ENCODE measurements at places on chromosomes 7 and 10.

DNA sequence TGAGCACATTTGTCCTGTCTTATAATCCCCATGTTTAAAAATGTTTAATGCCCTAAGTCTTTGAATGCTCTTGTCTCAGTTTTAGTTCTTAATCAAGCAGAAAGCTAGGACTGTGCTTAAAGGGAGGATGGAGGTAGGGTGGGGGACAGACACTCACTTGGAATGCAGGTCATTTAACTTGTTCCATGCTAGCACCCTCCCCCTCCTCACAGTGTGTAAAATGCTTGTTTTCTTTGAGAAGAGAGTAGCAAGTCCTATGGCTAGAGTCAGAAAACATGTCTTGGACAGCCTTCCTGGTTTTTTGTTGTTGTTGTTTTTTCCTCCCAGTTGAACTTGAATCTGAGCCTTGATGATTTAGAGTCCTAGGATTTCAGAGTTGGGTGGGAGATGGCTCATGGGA, 114.2 kb downstream of the PLPP4 start:
- no peak for DNase-seq

DNA sequence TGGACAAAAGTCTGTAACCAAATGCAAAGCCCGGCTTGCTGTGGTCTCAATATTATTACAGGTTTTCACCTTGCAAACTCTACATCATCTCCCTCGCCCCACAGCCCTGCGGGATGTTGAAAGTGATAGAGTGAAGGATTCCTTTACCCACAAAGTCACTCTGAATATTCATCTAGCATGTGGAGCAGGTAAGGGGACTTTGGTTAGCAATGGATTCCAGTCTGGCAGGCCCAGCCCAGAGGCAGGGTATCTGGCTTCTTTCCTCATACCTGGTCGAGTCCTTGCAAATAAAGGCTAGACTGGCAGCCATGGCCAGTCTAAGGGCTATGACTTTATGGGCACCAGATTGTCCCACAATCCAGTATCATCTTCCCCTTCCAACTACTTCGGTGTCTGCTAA, 3.2 kb downstream of the TAS2R40 start:
- DNase-seq: no peak

- peak; percentile 83 for DNase-seq
These were observed at the start of gene HECTD2 for GRCh38 chr10:91409869-91410637. Gene HECTD2, plus strand, starts transcription at chr10:91410344. Its CDS starts 95 bp downstream, at chr10:91410439.

- no peak for DNase-seq
These were observed 362.5 kb downstream of the MAGI2 start for GRCh38 chr7:79091011-79091410.

- DNase-seq: peak; percentile 44
These were observed 92.4 kb downstream of the TPST1 start for GRCh38 chr7:66297579-66297978.

DNA sequence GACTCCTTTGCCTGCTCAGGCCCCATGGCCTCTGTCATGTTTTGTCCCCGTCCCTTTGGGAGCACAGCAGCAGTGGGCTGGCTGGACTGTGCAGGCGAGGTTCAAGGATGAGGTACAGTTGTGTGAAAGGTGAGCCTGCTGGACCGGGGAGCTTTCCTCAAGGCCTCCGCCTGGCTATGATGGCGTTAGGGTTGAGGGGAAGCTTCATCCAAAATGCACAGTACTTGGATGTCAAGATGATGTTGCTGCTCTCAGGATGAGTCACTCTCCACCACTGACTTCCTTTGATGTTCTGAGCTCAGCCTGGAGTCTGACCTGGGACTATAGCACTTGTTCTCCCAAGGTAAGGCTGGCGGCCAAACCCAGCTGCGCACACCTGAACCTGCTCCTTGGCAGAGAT, 152.7 kb upstream of the SHH start:
- DNase-seq: no peak

- DNase-seq: no peak
These were observed 110.1 kb upstream of the GPR26 start for GRCh38 chr10:123556049-123556448.

GRCh38 chr7:405489-406211, 114.0 kb downstream of the PDGFA start:
- no peak for DNase-seq

- DNase-seq: peak; percentile 45
These were observed 4.4 kb upstream of the RAMP3 start for GRCh38 chr7:45153233-45153632.

GRCh38 chr7:101817471-101818286, at the start of gene CUX1:
Gene CUX1, plus strand, starts transcription at chr7:101817626. Its CDS starts 14 bp downstream, at chr7:101817640.
- peak; percentile 75 for DNase-seq

- DNase-seq: no peak
These were observed at the start of gene UCN3 for GRCh38 chr10:5364890-5365338. Gene UCN3, plus strand, starts transcription at chr10:5364966. Its CDS starts 8,755 bp downstream, at chr10:5373721.

- DNase-seq: no peak
These were observed 41.2 kb downstream of the TACR2 start for GRCh38 chr10:69375307-69376151.

GRCh38 chr7:107230334-107230733, 61.5 kb downstream of the HBP1 start:
- no peak for DNase-seq

- no peak for DNase-seq
These were observed 612 bp downstream of the KCP start for GRCh38 chr7:128909625-128910568.

DNA sequence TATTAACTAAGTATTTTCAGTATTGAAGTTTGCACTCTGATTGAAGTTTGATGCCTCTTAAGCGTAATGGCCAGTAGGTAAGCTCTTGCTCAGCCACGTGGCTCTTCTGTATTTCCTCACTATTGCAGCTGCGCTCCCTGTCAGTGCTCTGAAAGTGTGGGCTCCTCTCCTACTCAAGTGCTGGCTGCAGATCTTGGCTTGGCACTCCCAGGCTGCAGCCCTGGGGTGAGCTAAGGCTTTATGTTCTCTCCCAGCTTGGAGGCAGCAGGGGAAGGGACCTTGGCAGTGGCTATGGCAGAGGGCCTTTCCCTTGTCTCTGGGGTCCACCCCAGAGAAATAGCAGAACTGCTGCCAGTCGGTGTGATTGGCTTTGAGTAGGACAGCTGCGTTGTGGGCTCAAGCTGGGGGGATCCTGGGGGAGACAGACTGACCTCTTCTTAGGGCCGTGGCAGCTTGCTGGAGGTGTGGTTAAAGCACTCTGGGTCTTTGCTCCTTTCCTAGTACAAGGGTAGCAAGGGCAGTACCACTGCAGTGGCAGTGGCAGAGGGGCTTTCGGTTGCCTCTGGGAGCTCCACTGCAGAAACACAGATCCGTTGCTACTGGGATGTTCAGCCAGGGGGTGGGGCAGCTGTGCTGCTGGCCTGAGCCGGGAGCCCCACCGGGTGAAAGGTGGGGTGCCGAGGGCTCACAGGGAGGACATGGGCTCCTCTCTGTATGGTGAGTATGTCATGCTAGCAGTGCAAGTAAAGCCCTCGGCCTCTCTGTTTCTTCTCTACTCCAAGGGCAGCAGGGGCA, 100.5 kb downstream of the GLCCI1 start:
- no peak for DNase-seq

DNA sequence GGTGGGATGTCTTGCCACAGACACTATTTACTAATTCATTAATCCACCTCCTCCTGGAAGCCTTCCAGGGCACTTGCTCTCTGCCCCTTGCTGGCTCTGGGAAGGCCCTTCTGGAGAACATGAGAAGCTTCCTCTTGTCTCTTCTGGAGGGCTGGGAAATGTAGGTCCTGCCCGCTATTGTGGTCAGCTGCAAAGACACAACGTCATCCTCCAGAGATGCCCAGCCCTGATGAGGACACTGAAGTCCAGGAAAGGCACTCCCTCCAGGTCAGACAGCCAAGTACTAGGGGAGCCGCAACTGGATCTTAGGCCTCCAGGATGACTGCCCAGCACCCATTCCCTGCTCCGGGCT, 9.6 kb upstream of the TACR2 start:
- DNase-seq: no peak

- no peak for DNase-seq
These were observed 6.1 kb upstream of the CAV2 start for GRCh38 chr7:116493449-116493848.

DNA sequence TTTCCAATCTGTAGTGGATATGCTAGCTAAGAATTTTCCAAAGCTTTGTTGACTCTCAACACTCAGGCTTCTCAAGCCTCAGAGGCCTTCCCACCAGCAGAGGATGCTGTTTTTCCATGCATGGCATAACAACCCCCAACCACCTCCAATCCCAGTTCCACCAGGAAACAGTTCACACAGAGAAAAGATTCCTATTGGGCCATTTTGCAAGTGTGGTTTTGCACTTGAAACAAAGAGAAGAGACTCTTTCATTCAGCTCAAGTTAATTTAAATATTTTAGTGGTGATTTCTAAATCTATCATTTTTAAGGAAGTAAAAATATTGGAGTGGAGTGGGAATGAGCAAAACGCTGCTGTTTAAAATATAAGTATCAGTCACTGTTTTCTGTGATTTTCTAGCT, 105.6 kb upstream of the COL1A2 start:
- DNase-seq: no peak

GRCh38 chr7:47806701-47807103, 141.6 kb downstream of the PKD1L1 start:
- peak; percentile 26 for DNase-seq

DNA sequence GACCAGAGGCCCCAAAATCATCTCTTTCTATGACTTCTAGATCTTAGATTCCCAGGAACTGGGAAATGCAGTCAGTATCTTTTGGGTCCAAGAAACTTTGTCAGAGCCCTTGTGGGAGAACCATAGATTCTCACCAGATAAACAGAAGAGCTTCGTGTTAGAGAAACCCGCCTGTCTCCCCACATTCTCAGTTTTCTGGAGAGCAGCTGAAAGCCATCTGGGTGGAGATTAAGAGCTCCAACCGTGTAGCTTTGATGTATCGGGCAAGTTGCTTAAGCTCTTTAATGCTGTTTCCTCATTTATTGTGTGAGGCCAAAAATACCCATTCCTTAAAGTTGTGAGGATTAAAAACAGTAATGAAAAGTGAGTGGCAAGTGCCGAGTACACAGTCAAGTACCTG, 107.6 kb downstream of the WDR37 start:
- no peak for DNase-seq

DNA sequence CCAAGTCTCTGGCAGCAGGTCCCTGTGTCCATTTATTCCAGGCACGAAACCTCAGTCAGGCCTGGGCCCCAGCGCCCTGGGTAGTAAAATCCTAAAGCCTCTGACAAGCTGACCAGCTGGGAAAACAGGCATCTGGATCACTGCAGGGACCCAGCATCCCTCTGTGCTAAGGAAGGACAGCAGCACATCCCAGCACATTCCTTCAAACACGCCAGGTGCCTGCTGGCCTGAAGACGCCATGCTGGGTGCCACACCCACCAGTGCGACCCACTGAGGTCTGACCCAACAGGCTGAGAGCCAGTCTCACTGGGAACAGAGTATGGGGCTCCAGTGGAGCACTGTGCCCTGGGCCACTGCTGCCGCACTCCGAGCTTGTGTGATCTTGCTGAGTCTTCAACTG, 6.4 kb downstream of the DNAJB12 start:
- no peak for DNase-seq

- no peak for DNase-seq
These were observed 560.5 kb upstream of the GALNT17 start for GRCh38 chr7:70571403-70571934.

DNA sequence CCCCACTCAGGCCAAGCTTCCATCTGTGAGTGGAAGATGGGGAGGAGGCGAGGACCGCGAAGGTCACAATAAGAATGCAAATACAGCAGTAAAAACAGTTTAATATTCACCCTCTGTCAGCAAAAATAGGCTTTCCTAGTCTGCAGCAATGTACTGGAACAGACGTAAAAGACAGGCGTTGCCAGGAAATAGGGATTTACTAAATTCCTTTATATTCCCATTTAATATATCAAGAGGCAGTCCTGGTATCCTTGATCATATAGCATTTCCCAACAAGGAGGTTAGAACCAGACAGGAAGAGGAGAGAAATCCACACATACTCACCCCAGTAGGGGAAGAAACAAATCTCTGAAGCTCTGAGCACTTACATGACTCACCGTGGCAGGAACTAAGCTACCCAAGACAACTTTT, 1054.9 kb upstream of the C7orf33 start:
- DNase-seq: no peak

DNA sequence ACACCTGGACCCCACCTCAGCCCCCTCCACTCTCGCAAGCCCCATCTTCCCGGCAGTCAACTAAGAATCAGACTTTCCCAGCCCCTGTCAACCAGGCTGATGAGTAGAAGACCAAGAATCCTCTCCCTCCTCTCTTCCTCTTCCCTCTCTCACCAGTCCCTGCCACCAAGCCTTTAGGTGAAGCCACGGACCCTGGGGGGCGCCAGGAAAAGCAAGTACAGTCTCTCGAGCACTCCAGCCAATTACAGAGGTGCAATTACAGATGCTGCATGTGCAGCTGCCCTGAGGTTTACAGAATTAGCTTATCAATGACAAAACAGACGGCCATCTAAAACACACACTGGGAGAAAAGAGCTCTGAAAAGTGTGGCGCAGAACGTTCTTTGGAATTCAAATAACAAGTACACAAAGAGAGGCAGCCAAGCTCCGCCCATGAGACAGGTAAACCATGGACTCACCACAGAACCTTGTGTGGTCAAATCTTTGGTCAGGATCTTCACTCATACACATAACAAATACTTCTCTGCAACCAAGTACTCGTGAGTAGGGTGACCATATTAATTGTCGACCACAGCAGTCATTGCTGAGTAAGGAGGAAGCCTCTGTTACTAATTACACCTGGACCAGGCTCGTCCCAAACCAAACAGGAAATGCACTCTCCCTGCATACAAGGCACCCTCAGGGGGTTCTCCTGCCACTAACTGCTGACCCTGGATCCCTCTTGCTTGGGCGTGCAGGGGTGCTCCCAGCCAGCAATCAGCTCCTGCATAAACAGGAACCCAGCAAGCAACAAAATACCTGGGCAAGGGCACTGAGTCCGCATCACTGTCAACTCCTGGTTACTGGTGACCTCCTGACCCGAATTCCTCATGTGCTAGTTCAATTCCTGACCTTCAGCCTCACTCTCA, 189.2 kb downstream of the FAM107B start:
- no peak for DNase-seq

- no peak for DNase-seq
These were observed 29.3 kb upstream of the VAX1 start for GRCh38 chr10:117167346-117167788.

DNA sequence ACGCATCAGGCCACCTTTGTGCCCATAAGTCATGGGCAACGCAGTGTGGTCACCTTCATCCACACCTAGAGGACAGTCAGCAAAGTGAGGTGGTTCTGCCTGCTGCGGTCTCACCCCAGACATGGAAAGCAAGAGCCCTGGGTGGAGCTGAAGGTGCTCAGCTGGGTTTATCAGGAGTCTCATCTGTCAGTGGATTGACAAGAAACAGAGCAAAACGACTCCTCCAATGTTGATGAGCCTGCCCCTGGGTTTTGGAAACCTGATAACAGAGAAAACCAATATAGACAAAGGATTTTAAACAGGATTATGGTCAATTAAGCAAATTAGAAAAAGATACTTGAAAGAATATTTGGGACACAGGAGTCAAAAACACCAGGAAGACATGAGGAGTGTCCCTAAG, 229.3 kb upstream of the PRSS58 start:
- DNase-seq: no peak

DNA sequence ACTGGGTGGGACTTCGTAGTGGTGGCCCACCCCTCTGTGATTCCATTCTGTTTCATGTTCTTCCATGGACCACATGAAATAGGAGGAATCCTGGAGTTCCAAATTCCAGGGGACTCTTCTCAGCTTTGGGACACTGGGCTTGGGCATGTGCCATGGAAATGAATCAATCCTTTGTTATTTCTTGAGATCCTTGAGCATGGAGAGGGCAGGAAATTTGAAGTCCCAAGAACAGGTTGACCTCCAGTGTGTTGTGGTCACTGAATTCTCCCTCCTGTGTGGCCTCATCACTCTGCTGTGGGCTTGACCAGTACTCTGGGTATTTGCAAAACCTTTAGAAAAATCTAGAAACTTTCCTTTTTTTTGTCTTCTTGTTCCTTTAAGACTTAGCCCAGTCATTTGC, 22.7 kb downstream of the TACR2 start:
- no peak for DNase-seq

All from hematopoietic multipotent progenitor cell treated with erythropoietin and hydrocortisone succinate and interleukin-3 and kit ligand, for 6 days (in vitro differentiated cells).